ENCODE measurements at places on chromosomes 1 and 21.

DNA sequence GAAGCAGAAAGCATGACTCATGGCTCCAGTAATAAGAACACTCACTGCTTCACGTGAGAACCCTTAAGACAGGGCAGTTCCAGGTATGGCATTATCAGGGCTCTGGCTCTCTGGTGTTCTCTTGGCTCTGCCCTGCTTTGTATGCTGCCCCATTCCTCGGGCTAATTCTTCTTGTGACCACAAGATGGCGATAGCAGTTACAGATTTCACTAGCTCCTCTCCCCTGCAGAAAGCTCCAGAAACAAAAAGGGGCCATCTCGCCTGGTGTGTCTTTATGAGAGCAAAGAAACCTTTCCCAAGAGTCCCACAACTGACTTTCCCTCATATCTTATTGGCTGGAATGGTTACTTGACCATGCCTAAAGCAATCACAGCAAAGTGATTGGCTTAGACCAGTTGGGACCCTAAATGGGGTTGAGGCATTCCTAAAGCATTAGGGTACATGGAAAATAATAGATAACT is 60.1 kb downstream of the F3 start:
- DNase-seq: peak; percentile 1

DNA sequence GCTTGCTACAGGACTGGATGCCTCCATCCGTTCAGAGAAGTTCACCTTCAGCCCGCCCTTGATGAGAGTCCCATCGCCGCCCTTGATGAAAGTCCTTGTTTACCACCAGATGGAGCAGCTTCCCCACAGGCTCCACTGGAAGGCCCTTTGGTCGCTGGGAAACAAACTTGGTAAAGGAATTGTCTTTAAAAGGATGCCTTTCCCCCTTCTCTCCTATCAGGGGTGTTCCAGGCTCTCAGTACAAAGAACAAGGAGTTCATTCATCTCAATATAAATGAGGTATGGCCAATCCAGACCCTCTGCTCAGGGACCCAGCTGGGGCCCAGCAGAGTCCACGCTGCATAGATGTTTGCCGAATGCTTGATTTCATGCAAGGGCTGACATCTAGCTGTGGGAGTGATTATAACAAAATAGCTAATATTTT is 50.8 kb downstream of the CAPN9 start:
- no peak for DNase-seq

DNA sequence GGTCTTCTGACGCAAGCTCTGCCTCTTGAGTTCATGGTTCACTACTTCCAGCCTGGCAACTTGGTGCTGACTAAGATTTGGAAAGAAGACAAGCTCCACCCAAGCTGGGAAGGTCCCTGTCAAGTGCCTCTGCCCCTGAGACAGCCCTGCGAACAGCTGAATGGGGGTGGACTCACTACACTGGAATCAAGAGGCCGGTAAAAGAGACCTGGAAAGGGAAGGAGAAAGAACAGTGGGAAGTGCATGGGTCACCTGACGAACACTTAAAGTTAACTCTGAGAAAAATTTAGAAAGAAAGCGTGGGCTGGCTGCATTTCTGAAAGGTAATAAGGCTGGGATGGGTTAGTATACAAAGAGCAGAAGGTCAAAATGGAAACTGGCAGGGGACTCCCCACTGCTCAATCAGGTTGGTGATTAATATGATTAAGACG is 26.1 kb upstream of the ZNF496 start:
- DNase-seq: no peak

GRCh38 chr1:197841158-197841557 is 61.3 kb upstream of the C1orf53 start:
- no peak for DNase-seq

DNA sequence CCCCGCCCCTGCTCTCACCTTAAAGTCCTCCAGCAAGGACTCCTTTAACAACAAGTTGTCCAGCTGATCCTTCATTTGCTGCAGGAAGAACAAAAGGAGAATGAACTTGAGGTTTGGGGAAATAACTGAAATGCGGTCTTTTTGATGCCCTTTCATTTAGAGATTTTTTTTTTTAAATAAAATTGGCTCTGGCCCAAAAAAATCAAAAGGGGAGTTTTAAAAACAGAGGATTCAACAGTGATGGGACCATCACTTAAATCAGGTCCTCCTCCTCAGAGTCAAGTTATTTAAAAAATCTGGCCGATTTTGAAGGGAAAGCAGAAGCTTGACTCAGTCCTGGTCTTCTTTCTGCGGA is 742 bp downstream of the IL19 start:
- no peak for DNase-seq

DNA sequence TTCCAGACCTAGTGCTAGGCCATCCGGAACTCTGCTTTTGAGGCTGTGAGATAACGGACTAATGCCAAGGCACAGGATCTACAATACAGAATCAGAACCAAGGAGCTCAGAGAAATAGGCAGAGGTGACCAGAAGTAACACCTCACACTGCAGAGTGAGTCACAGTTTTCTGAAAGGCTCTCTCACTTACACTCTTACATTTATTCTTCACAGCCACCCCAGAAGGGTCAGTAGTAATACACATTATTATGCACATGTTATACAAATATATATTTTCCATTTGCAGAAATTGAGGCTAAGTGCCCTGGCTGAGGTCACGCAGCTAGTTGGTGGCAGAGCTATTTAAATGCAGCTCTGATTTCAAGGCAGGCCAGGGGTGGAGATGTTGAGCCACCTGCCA is 542.5 kb downstream of the OMA1 start:
- no peak for DNase-seq

DNA sequence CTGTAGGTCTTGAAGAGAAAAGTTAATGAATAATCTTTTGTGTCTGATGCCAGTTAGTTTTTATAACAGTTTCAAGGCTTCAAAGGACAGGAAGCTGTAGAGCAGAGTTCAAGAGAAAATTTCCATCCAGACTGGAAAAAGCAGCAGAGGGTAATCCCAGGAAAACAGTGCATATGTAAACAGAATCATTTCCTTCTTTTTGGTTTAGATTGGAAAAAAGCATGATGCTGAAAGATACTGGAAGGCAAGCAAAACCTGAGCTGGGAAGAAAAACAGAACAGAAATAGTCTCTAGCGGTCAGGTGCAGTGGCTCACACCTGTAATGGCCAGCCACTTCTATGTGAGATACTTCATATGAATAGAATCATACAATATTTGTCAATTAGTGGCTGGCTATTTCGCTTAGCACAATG is 71.9 kb downstream of the ZSWIM5 start:
- DNase-seq: no peak

DNA sequence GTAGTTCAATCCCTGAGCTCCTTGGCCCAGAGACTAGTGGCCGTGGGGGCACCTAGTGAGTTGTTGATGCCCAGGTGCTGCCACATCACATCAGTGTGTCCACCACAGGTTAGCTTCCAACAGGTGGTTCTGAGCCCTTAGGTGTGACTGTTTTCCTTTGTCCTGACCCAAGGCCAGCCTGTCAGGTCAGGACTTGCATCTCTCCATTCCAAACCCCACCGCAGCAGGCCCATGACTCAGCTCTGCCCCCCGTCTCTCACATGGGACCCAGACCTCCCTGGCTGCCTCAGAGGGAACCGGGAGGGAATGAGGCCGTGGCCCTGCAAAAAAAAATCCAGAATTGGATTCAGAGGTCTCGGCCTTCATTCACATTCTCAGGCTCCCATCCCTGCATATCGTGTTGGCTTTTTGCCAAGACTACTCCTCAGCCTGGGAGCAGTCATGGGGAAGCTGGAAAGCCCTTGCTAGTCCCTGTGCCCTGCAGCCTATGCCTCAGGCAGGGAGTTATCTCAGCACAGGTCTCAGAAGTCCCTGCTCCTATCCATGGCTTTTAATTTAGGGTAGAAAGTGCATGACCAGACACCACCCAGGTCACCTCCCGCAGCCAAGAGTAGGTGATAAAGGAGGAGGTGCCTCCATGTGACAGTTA is 7.2 kb downstream of the INAVA start:
- DNase-seq: no peak

GRCh38 chr1:30637183-30637980 is 86.0 kb downstream of the MATN1 start:
- DNase-seq: no peak

- DNase-seq: no peak
These were observed 18.2 kb upstream of the RNF223 start for GRCh38 chr1:1092149-1092855.

GRCh38 chr1:1122981-1123480 is 7.1 kb upstream of the C1orf159 start:
- no peak for DNase-seq

DNA sequence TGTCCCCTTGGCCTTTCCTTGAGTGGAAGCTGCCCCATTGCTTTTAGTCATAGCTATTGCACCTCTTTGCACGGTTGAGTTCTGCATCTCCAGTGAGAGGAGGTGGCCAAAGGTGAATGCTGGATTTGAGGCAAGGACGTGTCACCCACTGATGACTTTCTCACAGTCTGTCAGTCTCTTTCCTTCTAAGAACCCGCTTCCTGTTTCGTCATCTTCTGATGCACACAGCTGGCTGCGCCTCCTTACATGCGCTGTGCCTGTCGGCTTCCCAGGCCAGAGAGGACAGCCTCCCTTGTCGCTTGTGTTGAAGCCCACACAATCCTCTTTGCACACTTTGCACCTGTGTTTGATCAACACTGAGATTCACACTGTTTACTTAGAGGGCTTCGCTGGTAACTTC is 41.8 kb upstream of the PWP2 start:
- DNase-seq: peak; percentile 76

GRCh38 chr1:3261969-3262579 is 192.4 kb upstream of the ARHGEF16 start:
- no peak for DNase-seq

DNA sequence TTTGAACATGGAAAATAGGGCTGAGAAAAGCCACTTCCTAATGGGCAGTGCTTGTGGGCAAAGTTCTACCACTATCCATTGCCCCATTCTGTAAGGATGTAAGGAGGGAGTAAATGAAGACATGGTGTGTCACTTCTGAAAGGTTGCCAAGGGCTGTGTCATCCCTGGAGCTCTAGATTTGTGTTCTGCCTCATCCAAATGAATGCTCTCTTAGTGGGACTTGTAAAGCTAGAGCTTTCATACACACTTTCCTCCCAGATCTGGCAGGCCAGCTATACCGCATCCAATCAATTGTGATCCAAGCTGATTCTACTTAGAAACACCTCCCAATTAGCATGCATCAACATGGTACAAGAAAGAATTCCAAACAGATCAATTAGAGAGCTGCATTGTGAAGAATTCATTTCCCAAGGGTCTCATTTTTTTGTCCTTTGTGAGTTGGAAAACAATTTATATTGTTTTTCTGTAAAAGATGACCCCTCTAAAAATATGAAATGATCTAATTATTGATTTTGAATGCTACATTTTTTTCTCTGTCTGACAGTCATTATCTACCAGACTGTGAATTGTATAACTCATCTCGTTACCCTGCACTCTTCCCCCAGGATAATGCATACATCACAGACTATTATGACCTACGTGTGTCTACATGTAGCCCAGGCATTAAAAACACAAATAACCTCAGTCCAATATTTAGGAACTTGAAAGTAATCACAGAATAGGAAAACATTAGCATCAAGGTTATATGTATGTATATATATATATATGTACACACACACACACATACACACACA is 117.1 kb upstream of the DUSP10 start:
- no peak for DNase-seq

GRCh38 chr21:14620152-14620551 is 74.0 kb upstream of the SAMSN1 start:
- no peak for DNase-seq

DNA sequence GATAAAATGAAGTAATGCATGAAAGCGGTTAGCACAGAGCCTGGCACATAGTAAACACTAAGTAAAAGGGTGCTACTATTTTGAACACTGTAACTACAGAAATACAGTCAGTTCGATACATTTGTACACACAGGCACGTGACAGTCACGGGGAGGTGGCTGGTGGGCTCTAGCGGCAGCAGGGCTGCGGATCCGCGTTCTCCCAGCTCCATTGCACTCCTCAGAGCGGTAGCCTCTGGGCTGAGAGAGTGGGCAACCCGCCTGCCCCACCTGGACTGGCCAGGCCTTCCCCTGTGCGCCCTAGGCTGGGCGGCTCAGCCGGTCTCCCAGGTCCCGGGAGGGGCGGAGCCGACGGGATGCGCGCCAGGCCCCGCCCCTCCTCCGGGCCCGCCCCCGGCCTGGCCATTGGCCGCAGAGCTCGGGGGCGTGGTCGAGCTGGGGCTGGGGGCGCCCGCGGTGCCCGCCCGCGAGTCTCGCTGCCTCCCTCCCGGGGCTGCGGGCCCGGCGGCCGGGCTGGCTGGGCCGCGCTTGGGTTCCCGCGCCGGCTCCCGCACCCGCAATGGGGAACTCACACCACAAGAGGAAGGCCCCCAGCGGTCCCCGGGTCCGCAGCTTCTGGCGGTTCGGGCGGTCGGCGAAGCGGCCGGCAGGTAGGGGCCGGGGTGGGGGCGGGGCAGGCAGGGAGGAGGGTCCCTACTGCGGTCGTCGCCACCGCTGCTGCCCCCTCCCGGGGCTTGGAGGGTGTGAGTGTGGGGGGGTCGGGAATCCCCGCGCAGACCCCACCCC is 51.2 kb upstream of the SYNC start:
- peak; percentile 58 for DNase-seq

GRCh38 chr1:101992821-101993575 is 3.7 kb downstream of the OLFM3 start:
- DNase-seq: no peak

DNA sequence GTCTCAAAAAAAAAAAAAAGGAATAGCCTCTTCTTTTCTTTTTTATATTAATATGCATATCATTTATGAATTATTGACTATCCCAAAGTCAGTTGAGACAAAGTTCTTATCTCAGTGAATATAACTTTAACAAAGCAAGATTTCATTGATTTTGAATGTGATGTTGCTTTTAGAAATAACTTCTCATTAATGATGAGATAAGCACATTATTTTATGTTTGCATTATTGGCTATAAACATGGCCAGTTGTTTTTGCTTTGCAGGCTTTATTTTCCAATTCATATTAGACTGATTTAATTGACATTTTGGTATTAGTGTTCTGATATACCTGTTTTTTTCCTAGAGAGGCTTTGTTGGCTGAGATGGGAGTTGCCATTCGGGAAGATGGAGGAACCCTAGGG is 81.3 kb downstream of the KIF1B start:
- no peak for DNase-seq

DNA sequence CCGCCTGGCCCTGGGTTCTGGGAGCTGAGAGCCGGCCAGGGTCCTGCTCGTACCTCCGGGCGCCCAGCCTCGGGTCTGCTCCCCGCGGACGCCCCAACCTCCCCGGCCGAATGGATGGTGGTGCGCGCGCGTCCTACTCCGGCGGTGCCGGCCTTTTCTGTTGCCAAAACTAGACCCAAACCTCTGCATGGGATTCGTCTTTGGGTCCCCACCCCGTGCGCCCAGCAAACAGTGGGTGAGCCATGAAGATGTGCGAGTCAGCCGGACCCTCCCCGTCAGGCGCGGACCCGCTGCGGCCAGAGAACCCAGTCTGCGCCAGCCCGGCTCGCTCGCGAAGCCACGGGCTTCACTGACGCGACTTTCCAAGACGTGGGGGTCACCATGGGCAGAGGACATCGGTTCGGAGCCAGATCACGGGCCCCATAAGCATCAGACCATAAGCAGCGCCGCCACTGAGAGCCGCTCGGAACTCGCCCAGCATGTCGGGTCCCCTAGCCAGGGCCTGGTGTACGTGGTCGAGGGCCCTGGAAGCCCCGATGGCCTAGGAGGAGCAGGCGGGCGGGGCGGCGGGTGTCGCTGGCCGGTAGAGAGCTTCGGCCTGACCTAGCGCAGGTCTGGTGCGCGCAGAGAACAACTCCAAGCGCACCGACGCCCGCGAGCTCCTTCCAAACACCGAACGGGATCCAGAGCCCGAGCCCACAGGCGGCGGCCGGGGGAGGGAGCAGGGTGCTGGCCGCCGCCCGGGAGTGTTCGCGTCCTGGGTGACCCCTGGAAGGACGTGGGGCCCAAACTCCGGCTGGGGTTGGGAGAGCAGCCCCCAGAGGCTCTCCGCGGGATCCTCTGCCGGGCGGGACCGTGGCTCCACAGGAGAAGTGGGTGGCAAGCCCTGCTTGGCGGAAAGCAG is 1.0 kb upstream of the TP73 start:
- no peak for DNase-seq
